Esophagus (tissue), 2 donors: ENCODE measurements at places on chromosomes 4 and X. TPM values are rescaled to one million over a fixed set of nuclear protein-coding genes. Genes with fewer than 3 reads are reported as not detected.

Gene COL25A1
- polyA plus RNA-seq, result 0.06 TPM

Gene SULT1B1
- polyA plus RNA-seq, result 0.41 TPM

Gene NKX3-2
- 0.63 TPM for polyA plus RNA-seq

Gene IL13RA1
- polyA plus RNA-seq, result 32.5 TPM

Gene BMX
- 0.33 TPM for polyA plus RNA-seq

Gene CCDC149
- 2.4 TPM for polyA plus RNA-seq

Gene H2BW2
- polyA plus RNA-seq, result not detected

Gene MYOZ2
- 0.09 TPM for polyA plus RNA-seq

Gene DUSP21
- not detected for polyA plus RNA-seq

Gene SOD3
- polyA plus RNA-seq, result 21.1 TPM

Gene GATA1
- 0.09 TPM for polyA plus RNA-seq

Gene ZDHHC15
- polyA plus RNA-seq, result 0.38 TPM

Gene HPSE
- polyA plus RNA-seq, result 16.7 TPM

Gene CLIC2
- polyA plus RNA-seq, result 2.8 TPM
